ENCODE measurements at places on chromosomes 4 and X.

DNA sequence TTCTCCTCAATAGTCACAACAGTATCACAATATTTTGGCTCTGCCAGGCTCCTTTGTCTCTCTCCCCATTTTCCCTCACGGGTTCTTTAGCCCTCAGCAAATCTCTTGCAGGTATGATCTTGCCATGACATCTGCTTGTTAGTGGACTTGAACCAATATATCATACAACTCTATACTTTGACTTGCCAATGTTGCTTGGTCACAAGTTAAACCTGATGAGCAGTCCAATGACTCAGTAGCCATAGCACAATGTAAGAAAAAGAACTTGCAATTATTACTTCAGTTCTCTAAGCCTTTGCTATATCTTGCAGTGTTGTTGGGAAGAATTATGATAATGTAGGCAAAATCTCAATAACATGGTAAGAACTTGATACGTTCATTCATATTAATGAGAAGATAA is 174.6 kb upstream of the NRK start:
- no peak for DNase-seq

DNA sequence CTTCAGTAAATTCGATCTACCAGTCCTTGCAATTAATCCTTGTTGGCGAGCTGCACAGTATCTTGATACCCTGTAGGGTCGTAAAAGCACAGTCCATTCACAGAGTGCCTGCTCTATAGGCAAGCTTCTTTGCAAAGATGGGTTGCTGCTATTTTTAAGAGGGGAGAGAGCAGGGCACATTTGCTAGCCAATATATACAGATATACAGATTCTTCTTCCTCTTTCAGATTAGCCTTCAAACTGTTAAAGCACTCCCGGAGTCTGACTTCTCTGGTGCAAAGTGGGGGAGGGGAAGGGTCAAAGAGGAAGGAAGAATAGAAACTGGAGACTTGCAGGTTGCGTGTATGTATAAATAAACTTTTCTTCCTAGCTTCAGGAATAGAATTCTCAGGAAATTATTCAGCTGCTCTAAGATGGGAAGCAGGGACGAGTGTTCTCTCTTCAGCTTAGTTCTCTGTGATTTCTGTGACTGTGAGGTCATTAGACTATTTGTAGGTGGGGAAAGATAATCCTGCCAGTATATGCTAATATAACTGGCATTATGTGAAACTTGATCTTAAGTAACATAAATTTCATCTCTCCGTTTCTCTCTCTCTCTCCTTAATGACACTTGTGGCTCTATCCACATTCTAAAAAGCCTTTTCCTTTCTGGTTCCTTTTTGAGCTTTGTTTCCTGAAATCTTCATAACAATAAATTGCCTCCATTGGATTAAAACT is at the start of gene CYSLTR1:
CYSLTR1 (minus strand) TSS at position 242 of the 717 bp plus-strand sequence. CDS start 53,865 bp downstream, outside the sequence.
- no peak for DNase-seq

GRCh38 chr4:28636971-28637370 is 1776.3 kb downstream of the STIM2 start:
- DNase-seq = no peak

DNA sequence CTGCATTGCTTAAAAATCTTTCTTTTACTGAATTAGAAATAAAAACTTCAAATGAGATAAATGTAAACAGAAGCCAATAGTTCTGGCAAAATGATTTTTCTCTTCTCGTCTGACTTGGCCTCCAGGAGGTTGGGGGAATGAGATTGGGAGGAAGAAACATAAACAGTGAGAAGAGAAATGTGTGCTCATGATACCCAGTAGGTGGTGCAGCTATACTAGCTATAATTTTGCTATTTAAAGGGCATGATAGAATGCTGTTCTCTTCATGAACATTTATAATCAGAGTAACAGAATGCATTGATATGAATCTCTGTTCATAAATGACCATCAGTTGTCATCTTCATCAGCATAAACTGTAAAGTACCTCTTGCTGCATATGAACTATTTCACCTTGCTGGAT is 85.5 kb downstream of the TACR3 start:
- DNase-seq = no peak

DNA sequence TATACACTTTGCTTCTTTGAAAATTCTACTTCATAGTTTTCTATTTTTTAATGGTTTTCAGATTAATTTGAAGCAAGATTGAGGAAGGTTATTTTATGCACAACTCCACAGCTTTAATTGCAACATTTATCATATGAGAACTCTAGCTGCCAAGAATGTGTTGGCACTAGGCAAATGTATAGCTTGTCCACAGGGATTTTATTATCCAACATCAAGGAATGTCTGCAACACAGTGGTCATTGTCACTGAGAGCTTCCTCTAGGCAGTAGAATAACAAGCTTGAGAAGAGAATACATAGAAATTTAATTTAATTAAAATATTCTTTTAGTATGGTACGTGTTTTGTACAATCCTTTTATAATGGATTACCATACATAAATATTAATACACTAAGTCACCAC is 1600.8 kb downstream of the ARAP2 start:
- no peak for DNase-seq

DNA sequence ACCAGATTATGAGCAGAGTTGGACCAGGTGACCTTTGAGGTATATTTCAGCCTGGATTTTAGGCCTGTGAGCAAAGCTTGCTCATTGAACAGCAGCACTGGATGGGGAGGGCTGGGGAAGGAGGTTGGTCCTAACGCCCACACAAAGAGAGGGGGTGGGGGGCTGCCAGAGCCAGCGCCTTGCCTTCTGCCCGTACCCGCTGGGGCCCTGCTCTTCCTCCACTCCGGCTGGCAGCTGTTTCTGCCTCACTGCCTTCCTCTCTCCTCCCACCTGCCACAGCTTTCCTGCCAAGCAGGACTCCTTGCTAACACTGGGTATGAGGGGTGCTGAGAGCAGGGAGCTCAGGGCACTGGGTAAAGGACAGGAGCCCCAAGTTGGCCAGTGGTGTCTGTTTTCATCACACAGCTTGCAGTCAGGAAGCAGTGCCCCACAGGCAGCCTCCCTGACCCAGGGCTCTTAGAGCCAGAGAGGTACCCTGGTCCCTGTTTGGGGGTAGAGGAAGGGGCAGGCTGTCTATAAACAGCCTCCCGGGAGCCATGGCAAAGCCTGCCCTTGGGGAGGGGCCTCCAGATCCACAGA is 6.1 kb downstream of the NALF2 start:
- no peak for DNase-seq

- no peak for DNase-seq
These were observed 112.1 kb downstream of the CDKL5 start for GRCh38 chrX:18537524-18537923.

- DNase-seq = no peak
These were observed 952 bp downstream of the ANOS1 start for GRCh38 chrX:8730812-8731558.

GRCh38 chrX:38654302-38654701 is 93.0 kb downstream of the TSPAN7 start:
- DNase-seq = no peak

- no peak for DNase-seq
These were observed 82.0 kb downstream of the USP46 start for GRCh38 chr4:52576961-52577623.

- DNase-seq = no peak
These were observed 140.5 kb downstream of the PACRGL start for GRCh38 chr4:20840648-20841190.

DNA sequence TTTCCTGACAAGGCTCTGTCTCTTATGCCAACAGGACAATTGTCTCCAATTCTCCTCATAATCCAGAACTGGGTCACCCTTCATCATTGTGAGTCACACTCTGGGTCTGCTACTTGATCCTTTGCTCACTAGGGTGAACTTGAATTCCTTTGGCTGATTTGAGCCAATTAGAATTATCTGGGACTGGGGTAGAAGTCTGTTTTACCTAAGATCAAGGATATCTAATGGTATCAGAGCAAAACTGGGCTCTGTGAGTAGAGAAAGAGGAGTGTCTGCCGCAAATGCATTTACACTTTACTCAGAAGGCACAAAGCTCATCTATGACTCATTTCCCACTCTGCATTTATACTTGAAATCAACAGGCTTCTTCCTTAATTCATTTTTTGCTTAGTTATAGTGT is 72.6 kb downstream of the PITX2 start:
- DNase-seq = no peak

GRCh38 chr4:141329174-141329569 is 108.5 kb downstream of the ZNF330 start:
- DNase-seq = no peak

DNA sequence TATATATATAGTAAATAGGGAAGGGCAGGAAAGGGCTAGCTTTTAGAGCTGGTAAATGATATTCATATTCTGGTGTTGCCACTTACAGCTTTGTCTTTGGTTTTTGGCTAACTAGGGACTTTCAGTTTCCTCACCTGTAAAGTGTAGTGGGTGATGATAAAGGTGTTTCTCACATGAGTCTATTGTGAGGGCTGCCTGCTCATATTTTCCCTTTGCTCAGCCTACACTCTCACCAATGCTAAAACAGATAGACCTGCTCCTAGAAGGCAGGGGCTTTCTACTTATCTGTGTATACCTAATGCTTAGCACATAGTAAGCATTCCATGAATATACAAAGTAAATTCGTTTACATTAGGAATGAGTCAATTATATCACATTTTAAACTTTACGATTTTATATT is 137.2 kb upstream of the HS3ST1 start:
- no peak for DNase-seq

GRCh38 chrX:138298268-138298667 is 413.2 kb downstream of the FGF13 start:
- no peak for DNase-seq

- DNase-seq = no peak
These were observed 471.5 kb downstream of the ADGRL3 start for GRCh38 chr4:61671599-61671998.

- no peak for DNase-seq
These were observed 39.9 kb downstream of the MTTP start for GRCh38 chr4:99614491-99614890.

DNA sequence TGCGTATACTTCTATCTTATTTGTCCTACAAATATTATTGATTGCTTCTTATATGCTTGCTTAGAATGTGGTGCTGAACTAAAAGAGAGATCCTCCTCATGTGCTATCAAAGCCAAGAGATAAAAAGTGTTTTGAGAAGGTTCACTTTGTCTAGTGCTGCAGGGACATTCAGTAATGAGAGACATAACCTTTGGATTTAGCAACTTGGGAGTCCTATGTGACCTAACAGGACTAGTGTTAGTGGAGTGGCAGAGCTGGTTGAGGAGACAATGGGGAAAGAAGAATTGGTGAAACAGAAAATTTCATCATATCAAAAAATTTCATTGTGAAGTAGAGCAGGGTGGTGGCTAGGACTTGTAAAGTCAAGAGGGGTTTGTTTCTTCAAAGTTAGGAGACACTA is 117.0 kb downstream of the RAPGEF2 start:
- DNase-seq = no peak

DNA sequence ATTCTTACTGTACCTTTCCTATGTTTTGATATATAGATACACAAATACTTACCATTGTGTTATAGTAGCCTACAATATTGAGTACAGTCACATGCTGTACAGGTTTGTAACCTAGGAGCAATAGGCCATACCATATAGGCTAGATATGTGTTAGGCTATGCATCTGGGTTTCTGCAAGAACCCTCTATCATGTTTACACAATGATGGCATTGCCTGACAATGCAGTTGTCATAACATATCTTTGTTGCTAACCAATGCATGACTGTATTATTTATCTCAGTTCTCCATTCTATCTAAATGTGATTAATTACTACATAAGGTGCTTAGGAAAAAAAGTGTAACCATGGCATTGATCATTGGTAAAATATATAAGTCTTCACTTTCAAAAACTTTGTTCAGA is 10.0 kb upstream of the SPCS3 start:
- DNase-seq = no peak
